ENCODE measurements at places on chromosomes 7 and 10.

- DNase-seq = no peak
Measured at GRCh38 chr10:44994752-44995530, 5.8 kb upstream of the ZNF22 start.

GRCh38 chr10:60140651-60141632, 234.6 kb upstream of the CCDC6 start:
- peak; percentile 18 for DNase-seq

DNA sequence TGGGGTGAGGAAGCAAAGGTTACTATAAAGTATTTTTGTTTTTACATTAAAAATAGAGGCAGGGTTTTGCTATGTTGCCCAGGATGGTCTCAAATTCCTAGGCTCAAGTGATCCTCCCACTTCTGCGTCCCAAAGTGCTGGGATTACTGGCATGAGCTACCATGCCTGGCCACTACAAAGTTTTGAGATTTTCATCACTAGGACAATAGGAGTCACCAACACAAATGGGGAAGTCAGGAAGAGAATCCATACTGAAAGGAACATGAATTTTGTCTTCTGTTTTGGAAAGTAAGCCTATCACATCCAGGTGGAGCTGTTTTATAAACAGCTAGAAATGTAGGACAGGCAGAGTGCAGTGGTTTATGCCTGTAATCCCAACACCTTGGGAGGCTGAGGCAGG, 20.0 kb upstream of the CAPZA2 start:
- no peak for DNase-seq

GRCh38 chr10:22244001-22244400, 26.2 kb upstream of the EBLN1 start:
- no peak for DNase-seq

DNA sequence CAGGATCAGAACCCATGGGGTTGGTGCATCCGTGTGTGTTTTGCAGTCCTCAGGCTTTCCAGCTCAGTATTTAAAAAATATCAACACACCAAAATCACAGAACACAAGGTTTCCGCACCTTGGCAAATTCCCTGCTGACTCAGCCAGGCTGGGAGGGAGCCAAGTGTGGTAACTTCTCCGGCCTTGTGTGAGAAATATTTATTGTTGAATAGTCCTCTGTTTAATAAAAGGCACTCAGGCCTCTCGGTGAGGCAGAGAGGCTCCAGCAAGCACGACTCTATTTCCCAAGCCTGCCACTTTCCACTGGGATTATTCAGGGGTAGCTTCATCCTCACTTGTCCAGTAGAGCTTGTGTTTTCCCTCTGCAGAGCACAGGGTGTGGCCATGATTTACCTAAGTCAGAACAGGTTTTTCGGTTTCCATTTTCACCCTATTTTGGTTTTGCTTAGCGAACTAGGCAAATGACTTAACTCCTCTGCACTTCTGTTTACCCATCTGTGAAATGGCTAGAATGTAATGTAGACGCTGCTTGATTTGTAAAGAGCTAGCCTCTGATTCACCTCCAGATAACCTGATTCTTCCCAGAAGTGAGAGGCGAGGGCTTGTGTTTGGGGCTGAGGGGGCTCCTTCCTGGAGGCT, 13.0 kb upstream of the CHST15 start:
- no peak for DNase-seq

DNA sequence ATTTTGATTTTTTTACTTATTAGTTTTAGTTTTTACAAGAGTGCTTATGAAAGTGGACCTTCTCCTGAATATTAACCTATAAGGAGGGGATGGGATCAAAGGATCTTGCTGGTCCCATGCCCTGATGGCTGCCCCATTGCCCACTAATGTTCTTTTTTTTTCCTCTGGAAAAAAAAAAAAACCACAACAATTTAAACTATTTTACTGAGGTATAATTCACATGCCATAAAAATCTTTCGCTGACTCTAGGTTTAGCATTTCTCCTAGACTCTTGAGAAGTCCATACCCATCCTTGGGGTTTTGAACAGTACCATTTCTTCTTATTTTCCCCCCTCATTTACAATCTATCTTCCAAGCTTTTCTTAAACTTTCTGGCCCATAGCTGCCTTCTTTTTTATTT, 481.8 kb downstream of the TFEC start:
- DNase-seq = no peak

DNA sequence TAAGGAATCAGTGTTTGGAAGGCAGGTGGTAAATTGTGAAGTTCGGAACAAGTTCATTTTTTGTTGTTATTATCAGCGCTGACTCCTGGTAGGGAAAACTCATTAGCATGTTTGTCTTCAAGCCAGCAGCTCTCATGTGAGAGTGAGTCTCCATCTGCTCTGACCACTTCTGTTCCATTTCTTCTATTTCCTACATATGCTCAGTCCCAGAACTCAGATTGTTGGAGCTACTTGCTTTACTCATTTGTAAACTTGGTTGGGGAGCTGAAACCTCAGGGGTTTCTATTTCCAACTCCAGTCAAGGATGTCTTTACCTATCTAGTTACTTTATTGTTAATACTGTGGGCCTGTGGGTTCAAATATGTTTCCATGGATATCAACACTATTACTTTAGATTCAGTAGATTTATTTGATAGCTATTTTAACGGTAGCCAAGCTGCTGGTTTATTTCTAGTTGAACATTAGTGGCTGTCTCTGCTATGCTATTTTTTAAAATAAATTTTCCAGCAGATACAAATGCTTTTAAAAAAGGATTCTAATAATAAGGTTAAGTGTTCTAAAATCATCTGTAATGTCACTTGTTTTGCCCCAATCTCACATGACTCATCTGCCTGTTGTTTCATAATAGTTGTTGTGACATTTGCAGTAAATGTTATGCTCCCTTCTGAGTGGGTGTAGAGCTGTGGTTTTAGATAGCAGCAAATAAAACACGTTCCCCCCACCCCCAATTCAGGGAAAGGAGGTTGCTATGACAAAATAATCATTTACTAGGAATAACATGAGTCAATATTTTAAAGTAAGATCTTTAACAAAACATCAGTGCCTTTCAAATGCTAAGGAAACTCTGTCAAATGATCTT, 143.3 kb downstream of the HDAC9 start:
- no peak for DNase-seq

GRCh38 chr7:13057462-13058200, 370.2 kb downstream of the ARL4A start:
- DNase-seq = no peak

- DNase-seq = no peak
Measured at GRCh38 chr10:51048792-51049191, 25.5 kb upstream of the PRKG1 start.

DNA sequence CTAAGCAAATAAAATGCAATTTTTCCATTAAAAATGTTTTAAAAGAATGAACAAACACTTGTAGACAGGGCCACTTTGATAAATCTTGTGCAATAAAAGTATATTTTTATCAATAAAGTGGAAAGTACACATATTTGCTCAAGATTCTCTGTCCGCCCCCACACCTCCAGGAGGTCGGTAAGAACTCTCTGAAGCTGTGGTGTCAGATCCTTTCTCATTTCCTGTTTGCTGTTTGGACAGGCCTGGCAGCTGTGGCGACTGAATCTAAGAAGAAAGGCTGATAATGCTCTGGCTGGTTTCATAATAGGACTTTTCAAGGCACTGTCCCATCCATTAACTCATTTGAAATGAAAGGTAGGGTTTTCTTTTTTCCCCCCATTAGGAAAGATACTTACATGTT, 15.3 kb upstream of the ASB4 start:
- peak; percentile 75 for DNase-seq

DNA sequence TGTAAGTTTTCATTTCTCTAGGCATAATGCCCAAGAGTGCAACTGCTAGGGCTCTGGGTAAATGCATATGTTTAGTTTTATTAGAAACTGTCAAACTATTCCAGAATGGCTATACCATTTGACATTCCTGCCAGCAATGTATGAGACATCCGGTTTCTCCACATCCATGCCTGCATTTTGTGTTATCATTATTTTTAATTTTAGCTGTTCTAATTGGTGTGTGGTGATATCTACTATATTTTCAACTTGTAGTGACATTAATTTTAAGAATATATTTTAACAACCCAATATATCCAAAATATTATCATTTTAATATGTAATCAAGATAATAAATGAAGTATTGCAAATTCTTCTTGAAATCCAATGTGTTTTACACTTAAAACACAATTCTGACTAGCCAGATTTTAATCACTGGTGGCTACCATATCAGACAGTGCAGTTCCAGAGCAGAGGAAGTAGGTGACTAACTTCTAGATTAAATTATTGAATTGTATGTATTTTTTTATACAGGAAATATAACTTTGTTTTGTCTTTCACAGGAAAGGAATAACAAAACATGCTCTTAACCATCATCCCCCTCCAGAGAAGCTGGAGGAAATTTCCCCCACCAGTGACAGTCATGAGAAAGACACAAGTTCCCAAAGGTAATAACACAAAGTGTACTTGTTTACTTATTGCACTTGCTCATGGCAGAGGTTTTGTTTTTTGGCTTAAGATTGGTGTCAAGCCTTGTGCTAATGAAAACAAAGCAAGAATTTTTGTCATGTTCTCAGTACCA, 6.4 kb downstream of the FAM149B1 start:
- DNase-seq = no peak

DNA sequence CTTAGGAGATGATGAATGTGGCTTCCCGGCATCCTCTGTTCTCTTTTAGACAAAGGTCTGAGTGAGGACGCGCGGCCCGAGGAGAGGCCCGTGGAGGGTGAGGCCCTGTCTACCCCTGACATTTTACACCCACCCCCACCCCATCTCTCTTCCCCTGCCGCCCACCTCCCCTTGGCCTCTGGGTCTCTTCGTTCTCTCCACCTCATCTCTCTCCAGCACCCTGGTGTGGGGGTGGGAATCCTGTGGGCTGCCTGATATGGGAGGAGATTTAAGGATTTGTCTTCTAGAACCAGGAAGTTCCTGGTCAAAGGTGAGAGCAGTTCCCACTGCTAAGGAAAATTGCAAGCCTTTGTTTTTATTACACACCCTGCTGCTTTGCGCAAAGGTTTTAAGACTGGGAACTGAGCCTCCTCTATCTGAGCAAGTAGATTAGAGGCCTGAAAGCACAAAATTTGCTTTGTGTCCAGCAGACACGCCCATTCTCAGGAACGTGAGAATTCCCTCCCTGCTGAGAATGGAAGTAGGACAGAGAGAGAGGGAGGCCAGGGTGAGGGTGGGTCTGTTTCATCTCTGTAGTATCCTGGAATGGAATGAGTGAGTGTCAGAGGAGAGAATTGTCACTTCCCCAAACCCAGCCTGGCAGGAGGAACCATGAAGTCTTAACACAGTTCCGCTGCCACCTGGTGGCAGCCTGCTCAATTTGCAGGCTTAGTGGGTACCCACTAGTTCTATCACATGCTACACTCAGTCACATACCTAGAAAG, 91.2 kb downstream of the GTF2IRD1 start:
- peak; percentile 18 for DNase-seq

DNA sequence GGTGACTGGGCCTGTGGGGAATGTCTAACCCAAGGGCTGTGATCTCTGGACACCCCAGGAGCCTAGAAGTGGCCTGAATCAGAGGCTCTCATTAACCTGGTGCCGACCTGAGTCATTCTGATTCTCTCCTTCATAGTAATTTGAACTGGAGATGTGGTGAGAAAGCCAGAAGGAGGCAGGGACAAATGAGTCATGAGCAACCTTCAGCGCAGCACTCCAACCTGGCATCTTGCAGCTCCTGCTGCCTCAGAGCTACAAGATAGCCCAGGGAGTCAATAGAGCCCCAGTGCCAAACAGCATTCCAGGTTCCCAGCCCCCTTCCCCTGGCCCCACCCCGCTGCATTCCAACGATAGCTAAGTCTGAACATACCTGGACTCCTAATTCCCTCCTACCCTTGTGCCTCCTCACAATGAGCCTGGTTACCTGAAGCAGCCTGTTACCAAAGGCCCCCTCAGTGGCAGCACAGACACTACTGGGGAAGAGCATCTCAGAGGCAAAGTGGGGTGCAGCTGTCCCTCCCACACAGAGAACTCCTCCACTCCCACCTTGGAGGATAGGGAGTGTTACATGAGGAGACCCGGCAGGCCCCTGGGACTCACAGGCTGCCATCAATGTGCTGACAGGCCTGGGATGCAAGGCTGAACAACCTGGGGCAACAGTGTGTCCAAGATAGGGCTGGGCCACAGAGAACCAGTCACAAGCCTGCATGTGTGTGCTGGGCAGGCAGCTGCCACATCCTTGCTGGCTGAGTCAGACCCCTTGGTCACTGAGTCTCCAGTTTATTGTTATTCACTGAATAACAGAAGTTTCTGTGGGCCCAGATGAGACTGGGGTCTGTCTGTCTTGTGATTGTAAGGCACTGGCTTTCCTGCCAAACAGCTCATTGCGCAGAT, 76.8 kb upstream of the LEP start:
- no peak for DNase-seq

DNA sequence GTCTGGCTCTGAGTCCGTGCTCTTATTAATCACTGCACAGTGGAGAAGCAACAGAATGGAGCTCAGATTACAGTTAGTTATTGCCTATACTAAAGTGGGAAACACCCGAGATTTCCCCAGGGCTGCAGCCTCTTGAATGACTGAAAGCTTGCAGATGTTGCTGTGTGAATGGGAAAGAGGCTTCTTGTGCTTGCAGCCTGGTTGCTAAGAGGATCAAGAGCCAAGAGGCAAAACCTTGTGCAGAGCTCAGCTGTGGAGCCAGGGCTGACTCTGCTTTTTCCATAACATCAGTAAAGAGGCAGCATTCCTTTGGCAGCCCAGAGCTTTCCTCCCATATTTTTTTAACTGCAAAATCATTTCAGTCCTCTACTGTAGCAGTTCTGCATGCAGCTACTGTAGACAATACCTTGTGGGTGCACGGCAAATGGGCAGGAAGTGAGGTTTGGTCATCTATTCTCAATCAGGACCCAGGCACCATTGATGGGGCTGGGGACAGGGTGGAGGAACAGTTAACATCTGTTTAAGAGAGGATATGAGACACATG, 86.5 kb downstream of the RALA start:
- DNase-seq = no peak

GRCh38 chr7:67100956-67101361, 104.3 kb downstream of the TYW1 start:
- DNase-seq = no peak

GRCh38 chr7:140242057-140243031, 65.6 kb upstream of the KDM7A start:
- peak; percentile 9 for DNase-seq

- DNase-seq = no peak
Measured at GRCh38 chr7:106165337-106165736, 53.2 kb upstream of the SYPL1 start.

DNA sequence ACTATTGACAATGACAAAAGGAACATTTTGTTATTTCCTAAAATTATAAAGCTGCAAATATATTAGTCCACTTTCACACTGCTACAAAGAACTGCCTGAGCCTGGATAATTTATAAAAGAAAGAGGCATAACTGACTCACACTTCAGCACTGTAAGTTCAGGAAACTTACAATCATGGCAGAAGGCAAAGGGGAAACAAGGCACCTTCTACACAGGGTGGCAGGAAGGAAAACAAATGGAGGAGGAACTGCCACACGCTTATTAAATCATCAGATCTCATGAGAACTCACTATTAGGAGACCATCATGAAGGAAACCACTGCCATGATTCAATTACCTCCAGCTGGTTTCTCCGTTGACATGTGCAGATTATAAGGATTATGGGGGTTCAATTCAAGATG, 203.1 kb downstream of the TPK1 start:
- no peak for DNase-seq
